ENCODE measurements at places on chromosomes 12 and 14.

- no peak for DNase-seq
Measured at GRCh38 chr12:23816394-23816851, 133.0 kb downstream of the SOX5 start.

DNA sequence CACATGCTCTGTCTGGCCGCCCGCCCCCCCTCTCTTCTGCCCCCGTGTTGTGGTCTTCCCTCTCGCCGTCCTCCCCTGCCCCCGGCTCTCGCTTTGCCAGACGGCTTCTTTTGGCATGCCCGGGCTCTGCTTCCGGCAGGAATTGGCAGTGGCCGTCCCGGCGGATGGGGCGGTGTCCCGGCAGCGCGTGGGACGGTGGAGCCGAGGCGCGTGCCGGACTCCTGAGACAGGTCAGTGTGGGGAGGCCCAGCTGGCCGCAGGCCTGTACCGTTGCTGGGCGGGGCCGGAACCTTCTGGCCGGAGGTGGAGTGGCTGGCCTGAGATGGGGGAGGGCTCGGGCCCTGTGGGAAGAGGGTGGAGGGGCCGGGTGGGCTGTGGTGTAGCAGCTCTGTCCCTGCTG lies 17.1 kb downstream of the KIF26A start:
- DNase-seq, result no peak

- no peak for DNase-seq
Measured at GRCh38 chr14:61512026-61512834, 183.1 kb upstream of the HIF1A start.

GRCh38 chr12:111406474-111407376 lies 1.0 kb downstream of the SH2B3 start:
- no peak for DNase-seq

GRCh38 chr14:53295985-53296582 lies 143.0 kb upstream of the DDHD1 start:
- DNase-seq, result peak; percentile 24

DNA sequence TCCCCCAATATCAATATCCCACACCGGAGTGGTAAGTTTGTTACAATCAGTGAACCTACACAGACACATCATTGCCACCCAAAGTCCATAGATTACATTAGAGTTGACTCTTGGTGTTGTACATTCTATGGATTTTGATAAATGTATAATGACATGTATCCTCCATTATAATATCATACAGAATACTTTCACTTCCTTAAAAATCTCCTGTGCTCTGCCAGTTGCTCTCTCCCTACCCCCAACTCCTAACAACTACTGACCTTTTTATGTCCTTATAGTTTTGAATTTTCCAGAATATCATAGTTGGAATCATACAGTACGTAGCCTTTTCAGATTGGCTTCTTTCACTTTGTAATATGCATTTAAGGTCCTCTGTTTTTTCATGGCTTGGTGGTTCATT lies 48.4 kb downstream of the SLC4A8 start:
- DNase-seq, result no peak

All from spinal cord (tissue), 10 donors.